Prostate gland (tissue), 2 donors: ENCODE measurements at places on chromosomes 7 and 10.

DNA sequence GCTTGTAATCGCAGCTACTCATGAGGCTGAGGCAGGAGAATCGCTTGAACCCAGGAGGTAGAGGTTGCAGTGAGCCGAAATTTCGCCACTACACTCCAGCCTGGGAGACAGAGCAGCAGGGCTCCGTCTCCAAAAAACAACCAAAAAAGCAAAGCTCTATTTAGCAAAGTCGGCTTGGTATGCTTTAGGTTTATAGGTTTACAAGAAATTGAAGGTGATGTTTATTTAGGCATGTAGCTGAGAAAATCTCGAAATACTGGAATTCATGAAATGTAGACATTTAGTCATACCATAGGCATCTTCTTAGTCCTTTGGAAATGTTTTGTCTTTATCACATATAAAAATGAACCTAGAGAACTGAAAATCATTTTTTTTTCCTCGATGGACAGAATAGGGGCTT, 453.8 kb upstream of the ANKRD30A start:
- no peak for DNase-seq

GRCh38 chr7:119665796-119666195, 607.2 kb upstream of the KCND2 start:
- no peak for DNase-seq

DNA sequence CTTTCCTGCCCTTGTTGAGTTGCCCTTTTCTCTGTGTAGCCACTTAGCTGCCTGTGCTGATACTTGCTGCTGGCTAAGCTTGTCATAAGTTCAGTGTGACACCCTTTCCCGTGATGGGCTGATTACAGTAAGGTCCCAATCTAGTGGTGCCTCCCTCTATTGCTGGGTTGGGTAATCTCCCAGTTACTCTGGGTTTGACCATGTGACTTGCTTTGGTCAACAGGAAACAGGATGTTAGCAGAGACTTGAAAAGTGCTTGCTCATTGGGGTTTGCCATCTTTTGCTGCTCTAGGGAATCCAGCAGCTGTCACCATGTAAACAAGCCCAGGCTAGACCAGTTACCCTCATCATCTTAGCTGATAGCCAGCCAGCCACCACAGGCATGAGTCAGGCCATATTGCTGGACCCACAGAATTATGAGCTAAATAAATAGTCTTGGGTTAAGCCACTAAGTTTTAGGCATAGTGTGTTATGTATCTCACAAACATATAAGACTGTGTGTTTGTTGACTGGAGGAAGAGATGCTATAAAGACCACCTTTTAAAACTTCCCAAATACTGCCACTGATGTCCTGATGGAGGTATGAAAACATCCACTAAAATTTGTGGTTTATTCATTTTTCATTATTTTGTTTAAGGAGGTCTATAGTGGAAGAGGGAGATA, 4.0 kb upstream of the LEP start:
- DNase-seq: no peak

- no peak for DNase-seq
Observed at GRCh38 chr7:32025381-32026082, 44.7 kb downstream of the PDE1C start.

- DNase-seq: no peak
Observed at GRCh38 chr7:159136846-159137245, 7.8 kb downstream of the VIPR2 start.

- DNase-seq: no peak
Observed at GRCh38 chr10:110511734-110512449, 14.2 kb downstream of the DUSP5 start.

DNA sequence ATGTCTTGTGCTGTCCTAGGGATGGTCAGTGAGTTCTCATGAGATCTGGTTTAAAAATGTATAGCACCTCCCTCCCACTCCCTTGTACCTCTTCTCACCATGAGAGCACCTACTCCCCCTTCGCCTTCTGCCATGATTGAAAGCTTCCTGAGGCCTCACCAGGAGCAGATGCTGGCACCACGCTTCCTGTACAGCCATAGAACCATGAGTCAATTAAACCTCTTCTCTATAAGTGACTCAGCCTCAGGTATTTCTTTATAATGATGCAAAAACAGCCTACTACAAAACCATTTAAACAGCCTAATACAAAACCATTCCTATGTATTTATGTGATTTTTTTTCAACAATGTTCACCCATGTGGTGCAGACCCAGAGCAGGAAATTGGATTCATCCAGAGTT, 32.0 kb downstream of the KDM7A start:
- DNase-seq: no peak

- DNase-seq: peak; percentile 66
Observed at GRCh38 chr7:98168181-98168903, 42.9 kb upstream of the BHLHA15 start.

DNA sequence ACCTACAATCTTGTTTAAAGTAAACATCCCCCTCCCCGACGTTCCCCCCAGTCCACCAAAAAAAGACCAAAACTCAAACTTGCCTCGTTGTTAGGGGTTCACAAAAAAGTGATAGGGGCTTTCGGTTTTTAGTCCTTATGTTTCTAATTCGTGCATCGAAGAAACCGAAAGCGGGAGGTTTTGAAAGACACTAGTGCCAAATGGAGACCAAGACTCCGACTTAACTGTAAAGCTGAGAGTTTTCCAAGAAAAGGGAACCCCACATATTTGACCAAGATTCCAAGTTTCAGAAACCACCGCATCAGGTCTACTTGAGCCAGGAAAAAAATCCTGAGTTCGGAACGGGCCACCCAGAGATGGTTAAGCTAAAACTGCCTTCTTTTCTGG, 534 bp downstream of the PSMA2 start:
- DNase-seq: no peak

GRCh38 chr7:135690566-135690965, 28.3 kb downstream of the STMP1 start:
- DNase-seq: no peak

DNA sequence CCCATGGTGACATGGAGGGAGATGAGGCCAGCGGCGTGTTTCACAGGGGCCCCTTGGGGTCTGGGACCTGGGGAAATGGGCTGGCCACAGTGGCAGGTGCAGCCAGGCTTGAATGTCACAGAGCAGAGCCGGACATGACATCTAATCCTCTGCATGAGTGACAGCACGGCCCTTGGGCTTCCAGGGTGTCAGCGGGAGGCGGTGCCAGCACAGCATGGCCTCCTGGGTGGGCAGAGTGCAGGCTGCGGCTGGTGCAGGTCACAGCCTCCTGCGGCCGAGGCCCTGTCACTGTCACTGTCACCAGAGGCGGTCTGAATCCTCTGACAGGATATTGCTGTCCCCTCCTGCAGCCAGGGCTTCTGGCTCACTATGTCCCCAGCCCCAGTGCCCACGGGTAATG, 18.2 kb downstream of the BHLHA15 start:
- DNase-seq: no peak

DNA sequence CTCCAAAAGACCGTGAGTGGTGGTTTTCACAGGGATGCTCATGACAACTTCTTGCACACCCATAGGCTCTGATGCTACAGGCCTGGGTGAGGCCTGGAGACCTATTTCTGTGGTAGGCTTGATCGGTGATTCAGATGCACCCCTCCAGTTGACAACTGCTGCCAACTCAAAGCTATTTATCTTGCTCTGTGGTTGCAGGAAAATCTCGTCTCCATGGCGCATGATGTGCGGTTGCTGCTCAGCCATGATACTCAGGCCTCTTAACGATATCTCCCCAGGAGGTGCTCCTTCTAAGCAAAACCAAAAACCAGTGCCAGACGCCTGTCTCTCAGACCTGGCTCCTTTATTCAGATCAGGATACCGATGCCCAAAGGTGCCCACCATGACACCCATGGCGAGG, 31.4 kb downstream of the C10orf90 start:
- no peak for DNase-seq

DNA sequence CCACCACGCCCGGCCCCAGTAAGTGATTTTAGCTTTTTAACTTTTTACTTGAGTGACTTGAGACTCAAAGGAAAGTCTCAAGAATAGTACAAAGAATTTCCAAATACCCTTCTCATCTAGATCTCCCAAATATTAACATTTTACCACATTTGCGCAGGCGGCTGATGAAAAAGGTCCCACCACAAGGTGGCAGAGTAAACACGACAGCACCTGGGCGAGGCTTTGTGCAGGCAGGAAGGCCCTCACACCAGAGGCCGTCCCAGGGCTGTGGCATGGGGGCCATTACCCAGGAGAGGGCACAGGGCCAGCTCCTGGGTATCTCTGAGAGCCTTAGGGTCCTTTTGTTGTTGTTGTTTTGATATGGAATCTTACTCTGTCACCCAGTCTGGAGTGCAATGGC, 50.0 kb upstream of the WIPI2 start:
- no peak for DNase-seq

DNA sequence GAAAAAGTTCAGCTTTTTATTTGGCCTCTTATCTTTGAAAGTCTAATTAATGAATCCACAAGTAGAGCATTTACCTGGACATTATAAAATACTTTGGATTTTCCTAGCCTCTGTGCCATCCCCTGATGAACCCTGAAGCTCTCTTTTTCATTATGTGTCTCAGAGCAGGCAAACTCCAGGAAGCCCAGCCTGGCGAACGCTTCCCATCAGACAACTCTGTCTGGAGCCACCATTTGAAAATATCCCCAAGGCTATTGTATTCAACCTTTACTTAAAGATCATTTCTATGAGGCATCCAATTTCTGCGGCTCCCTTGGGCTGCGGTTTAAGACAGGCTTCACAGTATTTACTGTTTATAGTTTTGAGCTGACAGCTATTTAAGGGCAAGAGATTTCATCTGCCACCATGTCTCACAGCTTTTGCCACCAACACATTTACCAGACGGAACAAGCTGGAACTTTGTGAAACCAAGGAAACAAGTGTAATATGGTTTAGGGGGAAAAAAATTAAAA, 257.2 kb upstream of the GLI3 start:
- DNase-seq: no peak

DNA sequence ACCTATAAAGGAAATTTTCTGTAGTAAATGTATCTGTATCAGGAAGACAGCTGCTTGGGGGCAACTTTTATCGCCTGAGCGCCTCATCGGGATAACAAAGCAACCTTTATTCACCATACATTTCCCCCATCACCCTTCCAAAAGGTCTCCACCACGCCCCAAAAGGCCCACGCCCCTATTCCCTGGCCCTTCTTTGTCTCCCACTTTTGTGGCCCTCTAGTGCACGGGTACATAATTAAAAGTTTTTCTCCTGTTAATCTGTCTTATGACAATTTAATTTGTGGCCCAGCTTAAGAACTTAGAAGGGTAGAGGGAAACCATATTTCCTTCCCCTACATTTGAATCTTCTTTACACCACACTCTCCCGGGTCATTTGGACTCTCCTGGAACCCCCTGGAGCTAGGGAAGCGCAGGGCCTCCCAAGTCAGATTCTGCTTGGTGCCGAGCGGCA, 625 bp downstream of the RP9 start:
- no peak for DNase-seq

GRCh38 chr10:71086439-71087080, 125.8 kb upstream of the UNC5B start:
- DNase-seq: no peak

- no peak for DNase-seq
Observed at GRCh38 chr7:112162142-112162766, 43.9 kb downstream of the DOCK4 start.

GRCh38 chr10:70674560-70675495, 2.5 kb downstream of the ADAMTS14 start:
- DNase-seq: no peak

DNA sequence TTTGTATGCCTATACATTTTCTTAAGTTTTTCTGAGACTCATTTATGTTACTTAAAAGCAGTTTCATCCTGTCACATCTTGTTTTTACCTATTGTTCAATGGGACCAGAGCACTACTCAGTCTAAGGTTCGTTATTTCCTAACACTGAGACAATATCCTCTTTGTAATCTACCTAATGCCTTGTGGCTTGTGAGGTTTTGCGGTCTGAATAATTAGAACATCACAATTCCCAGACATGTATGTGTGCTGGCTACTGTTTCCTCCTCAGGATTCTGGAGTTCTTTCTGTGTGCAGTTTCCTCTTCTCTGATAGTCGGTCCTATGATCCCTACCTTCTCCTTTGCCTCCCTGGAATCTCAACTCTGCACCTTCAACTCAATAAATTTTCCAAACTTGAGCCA, 620.2 kb downstream of the ANKRD7 start:
- no peak for DNase-seq

DNA sequence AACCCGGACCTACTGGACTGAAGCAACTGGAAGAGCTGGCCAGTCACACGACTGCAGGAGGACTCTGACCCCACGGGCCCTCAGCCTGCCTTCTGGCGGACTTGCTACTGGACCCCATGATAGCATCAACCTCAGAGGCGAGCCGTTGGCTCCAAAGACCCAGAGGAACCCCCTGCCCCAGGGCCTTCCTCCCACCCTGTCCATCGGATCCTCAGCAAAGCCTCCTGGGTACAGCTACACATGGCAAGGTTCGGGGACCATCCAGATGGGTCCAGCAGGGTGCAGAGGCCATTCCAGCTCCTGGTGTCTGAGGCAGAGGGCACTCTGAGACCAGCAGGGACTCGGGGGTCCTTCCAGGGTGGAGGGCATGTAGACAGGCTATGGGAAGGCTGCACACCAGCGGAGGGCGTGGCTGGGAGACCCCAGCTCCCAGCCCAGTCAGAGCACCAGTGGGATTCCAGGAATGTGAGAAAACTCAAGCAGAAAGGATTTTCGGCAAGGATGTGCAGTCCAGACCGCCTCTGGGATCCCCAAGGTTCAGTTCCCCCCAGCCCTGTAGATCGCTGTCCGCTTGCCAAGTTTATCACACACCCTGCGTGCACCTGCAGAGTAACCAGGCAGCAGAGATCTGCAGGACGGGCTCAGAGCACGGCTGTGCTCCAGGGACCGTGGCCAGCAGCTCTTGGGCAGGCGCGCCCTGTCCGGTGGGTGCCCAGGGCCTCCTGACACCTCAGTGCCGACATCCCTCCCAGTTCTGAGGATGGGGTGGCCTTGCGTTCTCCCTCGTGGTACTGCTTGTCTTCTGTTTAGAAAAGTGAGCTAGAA, 89.8 kb upstream of the PPP2R2D start:
- no peak for DNase-seq

GRCh38 chr10:118290471-118290995, 51.6 kb downstream of the FAM204A start:
- DNase-seq: no peak
